ENCODE measurements at places on chromosomes 4 and X.

DNA sequence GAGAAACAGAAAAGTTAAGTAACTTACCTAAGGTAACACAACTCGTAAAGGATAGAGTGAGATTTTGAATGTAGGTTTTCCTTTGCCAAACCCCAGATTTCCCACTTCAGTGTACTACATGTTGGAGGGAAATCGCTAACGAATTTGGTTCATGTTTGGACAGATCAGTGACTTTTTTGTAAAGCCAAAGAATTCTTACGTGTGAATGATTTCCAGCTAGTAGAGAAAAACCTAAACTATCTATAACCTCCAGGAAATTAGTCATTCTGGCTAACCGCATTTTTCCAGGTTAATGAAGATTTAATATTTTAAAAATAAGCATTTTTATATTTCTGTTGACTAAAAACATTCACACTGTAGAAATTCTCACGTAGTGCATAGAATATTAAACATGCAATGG lies 7.2 kb downstream of the TENM3 start:
- no peak for DNase-seq

- DNase-seq = no peak
Observed at GRCh38 chr4:113756005-113756410, 5.5 kb downstream of the CAMK2D start.

- no peak for DNase-seq
Observed at GRCh38 chr4:20075248-20075871, 176.3 kb upstream of the SLIT2 start.

DNA sequence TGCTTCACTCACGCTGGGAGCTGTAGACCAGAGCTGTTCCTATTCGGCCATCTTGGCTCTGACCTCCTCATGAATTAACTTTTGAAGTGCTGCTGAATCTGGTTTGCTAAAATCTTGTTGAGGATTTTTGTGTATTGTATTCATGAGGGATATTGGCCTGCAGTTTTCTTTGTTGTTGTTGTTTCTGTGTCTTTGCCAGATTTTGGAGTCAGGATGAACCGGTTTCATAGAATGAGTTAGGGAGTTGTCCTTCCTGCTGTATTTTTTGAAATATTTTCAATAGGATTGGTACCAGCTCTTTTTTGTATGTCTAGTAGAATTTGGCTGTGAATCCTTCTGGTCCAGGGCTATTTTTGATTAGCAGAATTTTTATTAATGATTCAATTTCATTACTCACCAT lies 138.1 kb downstream of the NPFFR2 start:
- DNase-seq = no peak

- no peak for DNase-seq
Observed at GRCh38 chr4:75834095-75834771, 68.0 kb downstream of the PPEF2 start.

- DNase-seq = no peak
Observed at GRCh38 chrX:33195698-33196097, 15.7 kb downstream of the DMD start.

DNA sequence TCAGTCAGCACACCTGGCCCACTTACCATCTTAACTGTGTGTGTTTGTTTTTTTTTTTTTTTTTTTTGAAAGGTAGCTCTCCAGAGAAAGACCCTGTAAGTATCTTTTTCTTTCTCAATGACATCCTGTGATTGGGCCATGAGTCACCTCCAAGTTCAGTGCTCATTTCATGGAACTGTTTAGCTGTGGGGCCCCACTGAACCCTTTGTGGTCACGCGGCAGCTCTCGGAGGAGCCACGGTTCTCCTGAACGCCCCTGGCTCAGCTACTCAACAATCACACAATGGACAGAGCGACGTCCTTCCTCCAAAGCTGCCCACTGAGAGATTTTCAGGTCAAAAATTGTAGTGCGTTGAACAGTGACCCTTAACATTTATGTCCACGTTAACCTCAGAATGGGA lies 14.2 kb upstream of the IL3RA start:
- no peak for DNase-seq

DNA sequence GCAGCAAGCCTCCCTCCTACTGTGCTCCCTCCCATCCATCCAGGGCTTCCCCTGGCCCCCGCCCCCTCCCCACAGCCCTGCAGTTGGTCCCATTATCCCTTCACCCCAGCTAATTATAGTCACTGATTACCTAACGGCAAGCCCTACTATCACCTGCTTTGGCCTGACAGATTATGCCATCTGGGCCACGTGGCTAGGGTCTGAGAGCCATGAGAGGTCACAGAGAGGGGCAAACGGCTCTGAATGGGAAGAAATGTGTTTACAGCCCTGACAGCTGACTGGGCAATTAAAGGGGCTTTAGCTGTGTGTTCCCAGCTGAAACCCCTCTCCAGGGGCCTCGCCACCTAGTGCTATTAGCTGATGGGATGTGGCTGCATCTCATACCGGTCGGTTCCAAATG lies 134.4 kb upstream of the CPEB2 start:
- DNase-seq = no peak

DNA sequence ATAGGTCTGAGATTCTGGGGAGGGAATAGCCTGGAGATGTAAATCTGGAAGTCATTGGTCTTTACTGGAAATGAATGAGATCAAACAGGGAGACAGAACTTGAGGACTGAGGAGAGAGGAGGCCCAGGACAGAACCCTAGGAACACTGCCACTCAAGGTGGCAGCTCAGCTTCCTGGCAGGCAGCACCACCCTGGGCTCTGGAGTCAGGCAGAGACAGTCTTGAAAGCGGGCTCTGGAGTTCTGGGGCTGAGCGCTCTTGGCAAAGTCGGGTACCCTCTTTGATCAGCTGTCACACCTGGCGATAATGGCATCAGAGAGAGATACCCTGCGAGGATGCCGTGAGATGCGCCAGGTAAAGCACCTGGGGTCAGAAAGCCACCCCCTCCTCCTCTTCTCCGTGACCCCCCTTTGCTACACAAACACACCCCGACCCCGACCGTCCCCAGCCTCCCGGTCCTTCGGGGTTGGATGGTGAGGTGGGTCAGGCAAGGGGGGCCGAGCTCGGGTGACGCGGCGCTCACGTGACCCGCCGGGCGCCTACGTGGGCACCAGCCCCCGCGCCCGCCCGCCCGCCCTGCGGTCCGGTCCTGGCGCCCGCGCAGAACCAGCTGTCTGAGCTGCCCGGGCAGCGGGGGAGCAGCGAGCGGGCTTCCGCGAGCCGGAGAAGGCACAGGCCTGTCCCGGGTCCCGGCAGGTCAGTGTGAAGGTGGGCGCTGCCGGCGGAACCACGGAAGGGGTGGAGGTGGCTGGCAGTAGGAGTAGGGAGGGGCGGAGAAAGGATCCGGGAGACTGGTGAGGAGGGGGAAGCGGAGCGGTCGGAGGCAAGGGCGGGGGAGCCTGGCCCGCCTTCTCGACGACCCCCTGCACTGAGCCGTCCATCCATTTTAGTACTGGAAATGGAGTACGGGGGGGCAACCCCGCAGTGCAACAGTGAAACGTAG lies at the start of gene TCEAL3:
Gene TCEAL3, plus strand, starts transcription at position 600 of the 942 bp plus-strand sequence. CDS start 1,102 bp downstream, outside the sequence.
- DNase-seq = peak; percentile 66

- DNase-seq = no peak
Observed at GRCh38 chrX:41982953-41983352, 59.6 kb upstream of the CASK start.

DNA sequence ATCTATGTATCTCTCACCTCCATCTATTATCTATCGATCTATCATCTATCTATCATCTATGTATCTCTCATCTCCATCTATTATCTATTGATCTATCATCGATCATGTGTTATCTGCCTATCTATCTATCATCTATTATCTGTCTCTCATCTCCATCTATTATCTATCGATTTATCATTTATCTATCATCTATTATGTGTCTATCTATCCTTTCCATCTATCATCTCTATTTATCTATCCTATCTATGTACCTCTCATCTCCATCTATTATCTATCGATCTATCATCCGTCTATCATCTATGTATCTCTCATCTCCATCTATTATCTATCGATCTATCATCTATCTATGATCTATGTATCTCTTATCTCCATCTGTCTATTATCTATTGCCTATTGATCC lies 188.1 kb downstream of the ASMT start:
- no peak for DNase-seq

DNA sequence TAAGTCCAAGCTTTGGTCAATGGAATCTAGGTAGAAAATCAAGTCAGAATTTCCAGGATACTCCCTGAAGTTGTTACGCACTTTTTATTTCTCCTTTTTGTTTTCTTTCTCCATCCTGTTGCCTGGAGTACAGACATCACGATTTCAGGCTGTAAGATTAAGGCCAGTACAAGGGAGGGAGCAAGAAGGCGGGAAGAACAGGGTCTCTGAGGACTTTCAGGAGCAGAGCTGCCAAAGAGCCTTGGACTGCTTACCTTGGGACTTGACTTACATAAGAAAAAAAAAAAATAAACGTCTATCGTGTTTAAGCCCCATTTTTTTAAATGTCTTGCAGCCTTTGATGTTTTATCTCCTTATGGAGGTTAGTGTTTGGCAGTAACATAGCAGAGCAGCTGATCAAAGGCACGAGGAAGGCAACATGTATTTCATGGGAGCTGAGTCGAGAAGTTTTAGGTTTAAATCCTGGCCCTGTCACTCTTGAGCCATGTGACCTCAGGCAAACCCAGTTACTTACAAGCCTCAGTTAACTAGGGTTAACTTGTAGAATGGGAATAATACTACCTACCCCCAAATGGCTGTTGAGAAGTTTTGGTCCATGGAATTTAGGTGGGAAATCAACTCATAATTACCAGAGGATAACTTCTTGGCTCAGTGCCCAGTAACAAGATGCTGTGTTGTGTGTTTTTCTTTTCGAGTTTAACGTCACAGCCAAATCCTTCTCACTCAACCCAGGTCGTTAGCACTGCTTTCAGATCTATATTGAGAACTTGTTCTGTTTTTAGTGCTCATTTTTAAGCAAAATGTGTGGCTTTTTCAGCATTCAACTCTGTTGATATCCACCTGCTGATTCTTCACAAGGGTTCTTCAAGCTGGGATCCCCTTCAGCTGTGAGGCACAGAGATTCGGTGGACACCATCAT lies 106.8 kb downstream of the CLNK start:
- DNase-seq = no peak

DNA sequence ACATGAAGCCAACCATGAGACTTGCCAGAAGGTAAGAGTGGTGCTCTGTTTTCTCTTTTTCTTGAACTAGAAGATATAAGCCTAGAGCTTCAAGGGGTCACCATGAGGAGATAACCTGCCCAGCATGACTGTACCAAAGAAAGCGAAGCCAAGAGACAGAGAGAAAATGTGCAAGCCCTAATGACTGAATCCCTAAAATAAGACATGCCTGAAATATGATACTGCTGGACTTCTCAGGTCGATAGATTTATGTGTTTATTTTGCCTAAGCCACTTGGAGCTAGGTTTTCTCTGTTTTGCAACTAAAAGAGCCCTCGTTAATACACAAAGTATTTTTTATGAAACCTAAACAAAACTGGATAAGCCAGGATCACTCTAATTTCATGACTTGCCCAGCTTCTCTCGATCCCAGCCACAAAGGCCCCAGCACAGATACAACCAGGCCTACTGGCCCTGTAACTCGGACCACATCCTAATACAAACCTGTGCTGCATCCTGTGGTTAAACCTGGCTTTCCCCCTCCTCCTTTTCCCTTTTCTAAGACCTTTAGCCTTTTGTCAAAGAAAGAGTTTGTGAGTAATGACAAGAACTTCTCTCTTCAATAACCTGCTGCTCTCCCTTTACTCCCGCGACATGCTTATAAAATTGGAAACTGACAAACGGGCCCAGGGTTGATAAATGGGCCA lies 185.8 kb downstream of the APBB2 start:
- DNase-seq = no peak

- no peak for DNase-seq
Observed at GRCh38 chr4:179666226-179666625, 2224.0 kb upstream of the AGA start.

DNA sequence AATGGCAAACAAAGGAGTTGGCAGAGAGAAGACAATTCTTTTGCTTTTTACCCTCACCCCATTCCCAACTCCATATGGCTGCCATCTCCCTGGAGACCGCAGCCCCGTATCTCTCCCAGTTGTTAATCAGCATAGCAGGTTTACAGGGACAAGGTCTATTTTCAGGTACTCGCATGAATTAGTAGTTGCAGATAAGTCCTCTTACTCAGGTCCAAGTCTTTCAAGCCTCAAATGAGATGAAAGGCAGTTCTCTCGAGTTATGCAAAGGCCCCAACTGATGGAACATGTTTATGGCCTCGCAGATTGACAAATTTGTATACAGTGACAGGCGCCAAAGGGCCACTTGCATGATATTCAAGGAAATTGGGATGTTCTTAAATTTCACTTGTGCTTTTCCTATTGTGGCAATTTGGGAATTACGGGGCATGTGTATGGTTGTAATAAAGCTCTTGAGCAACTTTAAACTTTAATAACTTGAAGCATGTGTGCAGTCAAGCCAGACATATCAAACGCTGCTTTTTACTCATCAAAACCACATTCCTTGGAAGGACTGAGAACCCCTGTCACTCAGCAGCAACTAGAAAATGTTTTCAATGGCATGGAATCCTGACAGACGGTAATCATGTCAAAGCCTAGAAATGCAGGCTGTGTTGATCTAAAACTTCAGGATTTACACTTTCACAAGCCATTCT lies 45.1 kb downstream of the KDR start:
- no peak for DNase-seq

DNA sequence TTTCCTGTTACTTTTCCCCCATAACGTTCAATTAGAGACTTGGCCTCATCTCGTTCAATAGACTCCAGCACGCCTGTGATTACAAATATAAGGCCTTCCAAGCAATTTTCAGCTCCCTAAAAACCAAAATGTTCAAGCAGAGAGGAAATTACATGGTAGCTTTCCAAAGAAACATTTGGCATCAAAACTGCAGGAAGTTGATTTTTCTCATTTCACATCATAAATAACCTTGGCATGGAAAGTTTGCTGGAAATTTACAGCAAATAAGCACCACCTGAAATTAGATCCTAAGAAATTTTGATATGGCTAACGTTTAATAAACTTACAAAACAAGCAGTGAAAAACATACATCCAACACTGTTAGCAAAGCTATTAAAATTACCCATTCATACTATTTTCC lies 53.3 kb downstream of the RFC1 start:
- no peak for DNase-seq

DNA sequence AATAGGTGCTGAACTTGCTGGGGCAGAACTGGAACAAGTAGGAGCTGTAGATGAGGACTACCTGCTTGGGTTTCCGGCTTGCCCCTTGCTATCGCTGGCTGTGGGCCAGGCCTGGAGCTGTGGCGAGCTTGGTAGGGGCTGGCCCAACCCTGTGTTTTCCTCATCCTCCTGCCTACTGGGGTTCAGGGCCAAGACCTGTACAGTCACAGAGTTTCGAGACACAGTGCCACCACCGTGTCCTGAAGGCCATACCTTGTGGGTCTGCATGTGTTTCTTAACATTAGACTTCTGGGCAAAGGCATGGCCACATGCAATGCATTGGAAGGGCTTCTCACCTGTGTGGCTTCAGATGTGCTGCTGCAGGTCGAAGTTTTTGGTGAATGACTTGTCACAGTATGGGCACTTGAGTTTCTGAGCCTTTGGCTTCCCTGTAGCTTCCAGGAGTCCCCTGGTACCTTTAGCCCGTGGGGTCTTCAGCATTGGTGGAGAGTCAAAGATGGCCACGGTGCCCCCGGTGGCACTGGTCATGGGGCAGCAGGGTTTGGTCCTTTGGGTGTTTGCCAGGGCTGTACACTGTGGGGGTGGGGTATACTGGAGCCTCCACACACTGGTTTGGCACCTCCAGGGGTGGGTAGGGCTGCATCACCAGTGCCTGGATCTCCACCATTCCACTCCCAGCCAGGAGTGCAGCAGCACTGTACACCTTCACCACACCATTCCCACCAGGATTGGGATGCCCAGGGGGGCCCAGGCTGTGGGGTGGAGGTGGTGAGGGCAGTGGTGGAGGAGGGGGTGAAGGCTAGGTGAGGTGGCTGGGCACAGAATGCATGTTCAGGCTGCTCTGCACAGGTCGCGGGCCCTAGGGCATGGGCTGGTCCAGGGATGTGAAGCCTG lies 52.1 kb downstream of the CFAP299 start:
- no peak for DNase-seq

Measured in mucosa of descending colon (tissue), 3 donors.